Testis (tissue), 5 donors: ENCODE measurements at places on chromosomes 2 and 18. TPM values are rescaled to one million over a fixed set of nuclear protein-coding genes. Genes with fewer than 3 reads are reported as not detected.
A peak's percentile ranks its signal among the peaks of the same experiment; 100 is the strongest.

DNA sequence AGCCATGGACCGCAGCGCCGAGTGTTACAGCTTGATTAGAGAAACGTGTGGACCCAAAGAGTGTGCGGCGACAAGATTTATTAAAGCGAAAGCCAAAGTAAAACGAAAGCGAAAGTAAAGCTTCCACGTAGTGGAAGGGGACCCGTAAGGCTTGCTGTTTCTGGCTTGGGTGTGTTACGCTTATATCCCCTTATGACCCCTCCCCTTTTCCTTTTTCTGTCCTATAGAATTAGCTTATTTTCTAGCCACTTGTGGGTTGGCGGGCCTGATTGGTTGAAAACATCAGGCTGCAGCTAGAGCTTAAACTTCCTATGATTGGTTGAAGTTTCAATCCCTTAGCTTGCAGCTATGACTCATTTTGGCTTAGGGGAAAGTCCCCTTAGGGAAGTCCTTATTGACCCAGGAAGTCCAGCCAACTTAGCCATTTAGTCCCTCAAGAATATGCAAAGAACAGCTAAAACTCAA, 969.7 kb downstream of the DCDC2C start:
- peak; percentile 68 for DNase-seq

GRCh38 chr18:62716619-62717168, 1.4 kb downstream of the PHLPP1 start:
- DNase-seq = peak; percentile 56

MDH1 gene
- total RNA-seq = 154 TPM

DNA sequence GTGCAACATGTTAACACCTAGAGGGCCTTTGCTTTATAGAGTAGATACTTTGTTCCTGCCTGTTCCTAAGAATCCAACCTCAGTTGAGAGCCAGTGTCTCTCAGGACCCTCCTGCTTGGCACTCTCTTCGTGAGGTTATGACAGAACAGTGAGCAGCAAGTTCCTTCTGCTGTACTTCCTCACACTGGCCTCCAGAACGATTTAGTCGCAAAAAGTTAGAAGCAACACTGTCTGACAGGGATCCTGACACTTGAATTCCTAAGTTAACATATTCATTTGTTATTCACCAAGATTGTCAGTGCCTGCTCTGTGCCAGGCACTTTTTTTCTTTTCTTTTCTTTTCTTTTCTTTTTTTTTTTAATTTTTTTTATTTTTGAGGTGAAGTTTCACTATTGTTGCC, 57.0 kb upstream of the ITM2C start:
- no peak for DNase-seq

MEIS1 gene
- 10.8 TPM for total RNA-seq

NAT8 gene
- total RNA-seq = not detected

DNA sequence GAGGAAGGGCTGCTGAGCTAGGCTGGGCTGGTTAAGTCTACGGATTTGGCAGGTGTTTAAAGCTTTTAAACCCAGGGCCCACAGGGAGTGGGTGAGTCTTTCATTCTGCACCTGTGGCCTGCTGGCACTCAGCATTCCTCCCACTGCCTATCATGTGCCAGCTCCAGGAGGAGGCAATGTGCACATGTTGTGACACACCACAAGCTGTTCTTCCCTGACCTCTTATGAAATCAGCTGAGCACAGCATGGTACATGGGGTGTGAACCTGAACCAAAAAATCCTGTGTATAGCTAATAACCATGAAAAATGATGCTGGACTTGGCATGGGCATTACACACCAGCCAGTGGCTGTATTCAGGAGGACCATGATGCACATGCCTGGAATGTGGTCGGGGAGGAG, 297.9 kb upstream of the MMADHC start:
- no peak for DNase-seq

DNA sequence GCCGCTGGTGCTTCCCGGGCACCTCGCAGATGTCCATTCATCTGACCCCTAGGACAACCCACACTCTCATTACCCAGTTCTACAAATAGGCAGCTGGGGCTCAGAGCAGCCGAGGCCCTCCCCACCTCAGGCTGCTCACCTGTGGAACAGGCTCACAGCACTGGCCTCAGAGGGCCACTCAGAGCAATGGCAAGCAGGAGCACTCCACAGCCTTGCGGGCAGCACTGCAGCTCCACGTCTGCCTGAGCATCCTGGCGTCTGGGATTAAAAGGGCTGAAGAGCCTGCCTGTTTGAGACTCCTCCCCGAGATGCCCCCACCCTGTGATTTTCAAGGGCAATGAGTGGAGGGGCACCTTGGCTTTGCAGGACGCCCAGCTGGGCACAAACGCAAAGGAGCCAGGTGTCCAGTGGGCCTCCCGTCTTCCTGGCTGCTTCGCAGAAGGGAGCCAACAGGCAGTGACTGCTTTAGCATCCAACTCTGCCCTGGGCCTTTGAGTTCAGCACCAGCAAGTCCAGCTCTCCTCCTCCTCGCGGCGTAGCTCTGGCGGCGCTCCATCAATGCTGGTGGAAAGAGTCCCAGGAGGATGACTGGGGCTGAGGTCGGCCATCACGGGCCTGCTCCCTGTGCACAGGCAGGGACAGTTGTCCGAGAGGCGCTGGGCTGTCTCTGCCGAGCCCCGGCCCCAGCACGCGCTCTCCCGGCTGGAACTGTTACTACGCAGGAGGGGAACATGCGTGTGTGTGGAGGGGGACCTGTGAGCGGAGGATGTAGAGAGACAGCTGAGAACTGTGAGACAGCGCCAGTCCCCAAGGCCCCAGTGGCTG, 297.2 kb downstream of the NDUFA10 start:
- peak; percentile 38 for DNase-seq

KCNG3 gene
- 11.3 TPM for total RNA-seq

- no peak for DNase-seq
Observed at GRCh38 chr2:217016796-217017419, 157.0 kb upstream of the TNP1 start.

DQX1 gene
- not detected for total RNA-seq

ZAP70 gene
- 5.5 TPM for total RNA-seq

RUFY4 gene
- total RNA-seq = 0.39 TPM

CERKL gene
- total RNA-seq = 2.1 TPM

DNA sequence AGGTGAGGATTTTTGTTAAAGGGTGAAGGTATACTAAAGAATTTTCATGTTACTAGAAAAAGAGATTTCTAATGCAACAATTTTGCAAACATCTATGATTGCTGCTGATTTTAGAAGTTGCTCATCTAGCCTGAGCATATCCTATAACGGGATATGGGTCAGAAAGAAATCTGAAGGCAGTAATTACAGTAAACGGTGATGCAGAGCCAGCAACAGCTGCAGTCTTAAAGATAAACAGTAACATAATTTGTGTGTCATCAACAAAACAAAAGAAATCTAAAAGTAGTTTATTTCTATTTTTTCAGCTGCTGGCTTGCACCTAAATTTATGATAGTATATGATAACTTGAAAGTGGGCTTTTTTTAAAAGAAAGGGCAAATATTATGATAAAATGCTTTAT, 215.7 kb downstream of the SLC4A10 start:
- DNase-seq = no peak

DNA sequence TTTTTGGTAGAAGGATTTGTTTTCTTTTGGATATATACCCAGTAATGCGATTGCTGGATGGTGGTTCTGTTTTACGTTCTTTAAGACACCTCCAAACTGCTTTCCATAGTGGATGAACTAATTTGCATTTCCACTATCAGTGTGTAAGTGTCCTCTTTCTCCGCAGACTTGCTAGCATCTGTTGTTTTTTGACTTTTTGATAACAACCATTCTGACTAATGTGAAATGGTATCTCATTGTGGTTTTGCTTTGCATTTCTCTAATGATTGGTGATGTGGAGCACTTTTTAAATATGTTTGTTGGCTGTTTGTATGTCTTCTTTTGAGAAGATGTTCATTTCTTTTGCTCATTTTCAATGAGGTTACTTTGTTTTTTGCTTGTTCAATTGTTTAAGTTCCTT, 260.9 kb upstream of the CWC22 start:
- no peak for DNase-seq

DNA sequence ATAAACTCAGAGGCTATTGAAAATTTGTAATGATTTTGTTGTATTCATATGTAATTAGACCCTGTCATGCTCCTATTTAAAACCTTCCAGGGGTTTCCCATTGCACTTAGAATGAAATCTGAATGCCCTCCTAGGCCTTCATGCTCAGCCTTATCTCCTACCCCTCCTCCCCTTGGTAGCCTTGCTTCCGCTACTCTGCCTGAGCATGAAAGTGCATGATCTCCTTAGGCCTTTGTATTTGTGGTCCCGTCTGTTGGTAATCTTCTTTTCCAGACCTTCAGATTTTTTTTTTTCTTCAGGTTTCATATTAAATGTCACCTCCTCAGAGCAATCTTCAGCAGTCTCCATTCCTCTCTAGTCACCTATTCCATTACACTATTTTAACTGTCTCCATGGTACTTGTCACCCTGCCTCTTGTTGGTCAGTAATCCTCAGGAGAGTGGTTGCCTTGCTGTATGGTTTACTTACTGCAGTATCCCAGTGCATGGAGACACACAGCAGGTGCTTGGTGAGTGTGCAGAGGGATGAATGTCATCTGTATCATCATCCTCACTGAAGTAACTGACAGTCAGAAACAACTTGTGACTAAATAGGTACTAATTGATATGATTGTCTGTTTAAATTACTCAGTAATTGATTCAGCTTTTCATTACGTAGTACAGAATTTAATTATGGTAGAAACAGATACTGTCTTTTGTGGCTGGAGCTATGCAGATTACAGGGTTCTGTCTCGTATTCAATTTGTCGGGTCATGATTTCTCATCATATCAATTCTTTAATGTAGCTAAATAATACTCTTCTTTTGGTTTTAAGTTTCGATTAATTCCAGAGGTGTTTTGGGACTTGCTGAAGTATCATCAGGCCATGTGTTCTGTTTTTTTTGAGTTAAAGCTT, 63.9 kb downstream of the PHLPP1 start:
- DNase-seq = no peak

DNA sequence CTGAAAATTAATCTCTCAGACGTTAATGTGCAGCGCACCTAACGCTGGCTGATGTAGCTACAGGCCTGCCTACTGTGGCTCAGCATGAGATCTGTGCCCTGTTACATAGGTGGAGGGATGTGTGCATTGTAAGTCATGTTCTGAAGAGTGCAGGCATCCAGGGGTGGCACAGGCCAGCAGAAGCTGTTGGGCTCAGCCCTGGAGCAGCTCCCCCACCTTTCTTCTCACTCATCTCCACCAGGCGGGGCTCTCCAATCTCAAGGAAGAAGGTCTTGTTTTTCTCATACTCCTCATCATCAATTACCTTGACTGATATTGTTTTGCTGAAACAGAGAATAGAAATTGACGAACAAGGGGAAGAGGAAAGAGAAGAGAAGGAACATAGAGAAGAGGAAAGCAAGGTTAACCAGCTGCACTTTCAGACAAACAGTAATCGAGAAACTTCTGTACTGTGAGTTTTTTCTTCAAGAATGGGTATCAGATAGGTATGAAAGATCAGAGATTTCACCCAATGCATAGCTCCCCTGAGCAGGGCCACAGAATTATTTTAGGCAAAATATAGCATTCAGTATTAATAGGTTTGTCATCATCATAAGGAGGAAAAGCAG, 273.6 kb downstream of the SLC8A1 start:
- DNase-seq = no peak

GRCh38 chr2:170747921-170748320, 22.3 kb upstream of the ERICH2 start:
- no peak for DNase-seq

ALKAL2 gene
- total RNA-seq = 46.9 TPM

- no peak for DNase-seq
Observed at GRCh38 chr18:27223526-27224291, 38.6 kb upstream of the CHST9 start.
